ENCODE measurements at places on chromosomes 6 and 20. TPM values are rescaled to one million over a fixed set of nuclear protein-coding genes. Genes with fewer than 3 reads are reported as not detected.

DNA sequence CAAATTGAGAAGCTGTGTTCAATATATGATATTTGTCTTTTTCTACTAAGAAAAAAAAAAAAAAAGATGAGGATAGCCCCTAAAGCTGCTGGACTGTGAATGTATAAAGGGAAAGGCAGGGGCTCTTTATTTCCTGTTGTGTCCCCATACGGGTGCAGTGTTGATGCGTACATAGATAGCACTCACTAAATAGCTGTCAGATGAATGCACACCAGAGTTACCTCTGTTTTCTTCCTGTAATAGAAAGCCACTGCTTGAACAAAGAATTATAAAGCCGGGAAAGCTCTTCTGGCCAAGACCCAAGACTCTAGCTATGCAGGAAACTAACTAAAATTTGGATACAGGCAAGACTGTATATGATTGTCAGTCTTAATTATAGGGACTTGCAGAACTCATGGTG, 260.0 kb downstream of the FARS2 start:
- DNase-seq, result no peak

DNA sequence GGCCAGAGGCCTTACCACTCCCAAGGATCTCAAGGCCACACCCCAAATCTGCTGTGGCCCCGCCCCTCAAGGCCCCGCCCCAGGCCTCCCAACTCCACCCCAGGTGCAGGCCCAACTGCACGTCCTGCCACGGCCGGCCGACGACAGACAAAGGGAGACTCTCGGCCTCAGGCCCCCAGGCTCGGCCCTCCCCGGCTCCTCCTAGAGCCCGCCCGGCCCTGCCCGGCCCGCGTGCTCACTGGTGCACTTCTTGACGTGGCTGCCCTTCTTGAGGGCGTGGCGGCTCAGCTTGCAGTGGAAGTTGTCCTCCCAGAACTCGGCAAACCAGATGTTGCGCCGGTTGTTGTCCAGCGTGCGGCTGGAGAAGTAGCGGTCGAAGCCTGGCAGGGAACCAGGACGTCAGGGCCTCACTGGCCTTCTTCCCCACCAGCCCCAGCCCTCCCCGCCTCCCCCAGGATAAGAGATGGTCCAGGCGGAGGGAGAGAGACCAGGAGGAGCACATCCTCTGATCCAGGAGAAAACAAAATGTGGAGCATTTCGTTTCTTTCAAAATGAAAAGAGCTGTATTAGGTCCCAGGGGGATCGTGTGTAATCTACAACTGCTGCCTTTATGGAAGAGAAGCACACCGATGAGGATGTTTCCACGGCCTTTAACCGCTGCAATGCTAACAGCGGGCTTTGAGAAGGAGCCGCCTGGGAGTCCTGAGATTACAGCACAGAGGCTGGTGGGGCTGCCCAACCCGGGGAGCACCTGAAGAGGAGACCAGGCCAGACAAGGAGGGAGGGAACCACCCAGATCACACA, 89.4 kb downstream of the GRM4 start:
- DNase-seq, result peak; percentile 76

POU5F1 gene
- 6.5 TPM for polyA plus RNA-seq

CST2 gene
- not detected for polyA plus RNA-seq

PEX7 gene
- 12.0 TPM for polyA plus RNA-seq

GRCh38 chr20:18737140-18737539, 76.4 kb upstream of the SCP2D1 start:
- DNase-seq, result no peak

GRCh38 chr20:40497899-40498691, 190.9 kb downstream of the MAFB start:
- no peak for DNase-seq

RCAN2 gene
- 22.5 TPM for polyA plus RNA-seq

RGS19 gene
- 3.6 TPM for polyA plus RNA-seq

DNA sequence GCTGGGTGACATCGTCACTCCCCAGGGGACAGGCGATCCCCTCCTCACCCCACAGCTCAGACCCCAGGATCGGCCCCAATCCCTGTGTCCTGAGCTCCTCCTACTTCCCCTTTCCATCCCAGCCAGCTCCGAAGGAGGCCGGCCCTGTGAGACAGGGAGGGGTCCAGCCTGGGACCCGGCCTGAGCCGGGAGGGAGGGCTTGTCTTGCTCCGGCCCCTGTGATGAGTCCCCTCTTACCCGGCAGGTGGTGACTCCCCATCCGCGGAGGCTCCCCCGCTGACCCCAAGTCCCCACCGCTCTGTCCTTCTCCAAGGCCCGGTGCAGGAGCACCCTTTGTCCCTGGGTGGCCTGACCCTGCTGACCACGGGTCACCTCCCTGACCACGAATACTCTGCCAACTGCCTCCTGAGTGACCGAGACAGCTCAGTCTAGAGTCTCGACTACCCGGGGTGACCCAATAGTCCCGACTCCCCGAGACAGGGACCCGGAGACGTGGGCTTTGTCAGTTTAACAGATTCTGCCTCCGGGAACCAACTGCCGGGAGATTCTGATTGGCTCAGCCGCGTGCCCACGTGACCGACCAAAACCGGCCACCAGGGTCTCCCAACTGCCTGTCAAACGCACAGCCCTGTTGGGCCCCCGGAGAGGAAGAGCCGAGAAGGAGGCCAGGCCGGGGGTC, 187.4 kb upstream of the PROKR2 start:
- DNase-seq, result peak; percentile 32

SLC17A1 gene
- polyA plus RNA-seq, result 33.9 TPM

DNA sequence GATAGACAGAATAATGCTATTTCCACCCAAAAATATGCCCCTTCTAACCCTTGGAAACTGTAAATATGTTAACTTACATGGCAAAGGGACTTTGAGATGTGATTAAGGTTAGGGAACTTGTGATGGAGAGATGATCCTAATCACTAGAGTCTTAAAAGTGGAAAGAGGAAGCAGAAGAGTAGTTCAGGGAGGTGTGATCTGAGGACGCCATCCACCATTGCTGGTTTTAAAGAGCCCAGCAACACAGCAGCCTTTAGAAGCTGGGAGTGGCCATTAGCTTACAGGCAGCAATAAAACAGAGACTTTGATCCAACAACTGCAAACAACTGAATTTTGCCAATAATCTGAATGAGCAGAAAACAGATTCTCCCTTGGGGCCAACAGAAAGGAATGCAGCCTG, 30.6 kb downstream of the ZNF311 start:
- no peak for DNase-seq

DNA sequence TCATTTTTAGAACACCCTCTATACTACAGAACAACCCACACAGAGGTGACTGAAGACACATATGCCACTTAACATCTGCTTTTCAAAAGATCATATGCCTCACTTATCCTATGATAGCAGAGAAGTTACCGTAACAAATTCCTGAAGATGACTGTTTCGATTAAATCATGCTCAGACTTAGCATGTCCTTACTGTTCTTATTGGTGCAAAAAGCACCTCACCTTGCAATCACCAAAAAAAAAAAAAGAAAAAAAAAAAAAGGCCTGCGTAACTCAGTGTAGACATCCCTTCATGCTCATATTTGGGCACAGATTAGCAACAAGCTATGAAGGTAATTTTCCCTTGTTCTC, 17.7 kb upstream of the DST start:
- no peak for DNase-seq
